ENCODE measurements at places on chromosomes 2 and 18. TPM values are rescaled to one million over a fixed set of nuclear protein-coding genes. Genes with fewer than 3 reads are reported as not detected.

DNA sequence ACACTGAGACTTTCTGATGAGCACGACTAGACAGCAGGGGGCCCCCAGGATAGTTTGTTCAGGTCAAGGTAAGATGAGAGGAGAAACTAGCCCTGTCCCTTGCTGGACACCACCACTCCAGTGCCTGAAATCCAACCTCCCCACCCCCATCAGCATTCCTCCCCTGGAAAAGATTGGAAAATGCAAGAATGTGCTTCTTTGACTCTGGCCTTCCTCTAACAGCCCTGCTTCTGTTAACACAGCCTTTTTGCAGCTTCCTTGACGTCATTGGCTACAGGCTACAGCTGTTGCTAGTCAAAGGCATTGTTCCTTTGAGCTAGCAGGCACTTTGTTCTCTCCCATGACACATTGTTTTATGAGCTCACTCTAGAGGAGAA is 20.1 kb upstream of the LTBP1 start:
- no peak overlapping the region for H3K27ac ChIP-seq
- no peaks in the 10 kb centered on the region for H3K4me1 ChIP-seq
- H3K36me3 ChIP-seq, result no peaks in the 10 kb centered on the region

DNA sequence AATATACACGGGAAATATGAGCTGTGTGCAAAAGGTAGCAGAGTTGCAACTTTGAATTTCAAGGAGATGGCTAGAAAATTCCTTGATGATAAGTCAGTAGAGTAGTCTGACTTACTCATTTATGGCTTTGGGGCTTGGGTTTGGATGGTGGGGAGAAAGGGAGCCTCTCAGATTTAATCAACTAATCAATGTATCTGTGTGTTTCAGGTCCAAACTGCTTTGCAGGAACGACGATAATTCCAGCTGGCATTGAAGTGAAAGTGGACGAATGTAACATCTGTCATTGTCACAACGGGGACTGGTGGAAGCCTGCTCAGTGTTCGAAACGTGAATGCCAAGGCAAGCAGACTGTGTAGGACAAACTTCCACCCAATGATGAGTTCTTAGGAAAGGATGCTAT is 164.6 kb downstream of the VWC2L start:
- no peak overlapping the region for H3K4me3 ChIP-seq
- no peak overlapping the region for H3K27ac ChIP-seq
- DNase-seq, result no peak
- H3K4me1 ChIP-seq, result no peaks in the 10 kb centered on the region
- no peaks in the 10 kb centered on the region for H3K36me3 ChIP-seq

GRCh38 chr2:26809876-26810577 is 24.2 kb downstream of the CENPA start:
- no peak overlapping the region for H3K27ac ChIP-seq
- DNase-seq, result no peak
- peaks cover 21% of the 10 kb centered on the region for H3K27me3 ChIP-seq
- H3K4me1 ChIP-seq, result no peaks in the 10 kb centered on the region
- no peak overlapping the region for H3K4me3 ChIP-seq

DNA sequence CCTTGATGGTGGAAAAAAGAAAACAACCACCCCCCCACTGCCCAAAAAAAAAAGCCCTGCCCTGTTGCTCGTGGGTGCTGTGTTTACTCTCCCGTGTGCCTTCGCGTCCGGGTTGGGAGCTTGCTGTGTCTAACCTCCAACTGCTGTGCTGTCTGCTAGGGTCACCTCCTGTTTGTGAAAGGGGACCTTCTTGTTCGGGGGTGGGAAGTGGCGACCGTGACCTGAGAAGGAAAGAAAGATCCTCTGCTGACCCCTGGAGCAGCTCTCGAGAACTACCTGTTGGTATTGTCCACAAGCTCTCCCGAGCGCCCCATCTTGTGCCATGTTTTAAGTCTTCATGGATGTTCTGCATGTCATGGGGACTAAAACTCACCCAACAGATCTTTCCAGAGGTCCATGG is 28.0 kb downstream of the MAL start:
- no peaks in the 10 kb centered on the region for H3K36me3 ChIP-seq
- no peaks in the 10 kb centered on the region for H3K4me1 ChIP-seq
- no peak overlapping the region for H3K27ac ChIP-seq
- peak; percentile 10 for DNase-seq
- peaks cover 50% of the 10 kb centered on the region for H3K27me3 ChIP-seq

- H3K27me3 ChIP-seq, result no peaks in the 10 kb centered on the region
- no peak for DNase-seq
- H3K4me3 ChIP-seq, result no peak overlapping the region
- no peaks in the 10 kb centered on the region for H3K36me3 ChIP-seq
Measured at GRCh38 chr2:99636144-99637034, 146.6 kb upstream of the REV1 start.

DNA sequence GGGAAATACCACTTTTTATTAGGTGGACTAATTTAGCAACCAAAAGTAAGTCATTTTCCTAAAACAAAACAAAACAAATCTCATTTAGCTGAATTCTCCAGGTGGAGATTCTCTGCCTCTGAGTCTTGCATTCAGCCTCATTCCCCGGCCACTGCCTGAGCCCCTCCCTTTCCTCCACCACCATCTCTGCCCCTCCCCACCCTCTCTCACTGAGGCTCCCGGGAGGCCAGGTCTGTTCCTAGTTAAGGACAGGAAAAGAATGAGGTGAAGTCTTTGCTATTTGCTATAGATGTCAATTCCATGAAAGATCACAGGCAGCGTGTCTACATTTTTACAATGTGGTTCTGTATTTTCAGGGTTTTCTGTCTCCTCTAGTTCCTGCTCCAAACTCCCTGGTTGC is 83.0 kb upstream of the SOX11 start:
- H3K36me3 ChIP-seq, result no peaks in the 10 kb centered on the region
- H3K4me3 ChIP-seq, result no peak overlapping the region
- no peaks in the 10 kb centered on the region for H3K27me3 ChIP-seq
- DNase-seq, result no peak
- H3K27ac ChIP-seq, result no peak overlapping the region
- H3K4me1 ChIP-seq, result no peaks in the 10 kb centered on the region

DNA sequence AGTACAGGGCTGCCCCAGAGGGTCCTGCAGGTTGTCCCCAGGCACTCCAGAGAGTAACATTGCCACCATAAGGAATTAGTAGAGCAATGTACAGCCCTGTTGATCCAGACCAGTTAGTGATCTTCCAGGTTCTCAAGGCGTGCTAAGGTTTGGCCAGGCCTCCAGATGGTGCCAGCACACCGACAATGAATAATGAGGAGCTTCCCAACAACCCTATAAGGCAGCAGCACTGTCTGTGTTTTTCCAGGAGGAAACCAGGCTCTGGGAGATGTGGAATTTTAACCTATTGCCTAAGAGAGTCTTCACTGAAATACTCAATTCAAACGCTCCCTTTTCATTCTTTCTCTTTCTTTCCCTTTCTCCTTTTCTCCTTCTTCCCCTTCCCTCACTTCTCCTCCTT is 122.1 kb downstream of the MGAT5 start:
- H3K27ac ChIP-seq, result no peak overlapping the region
- H3K36me3 ChIP-seq, result peaks cover 6% of the 10 kb centered on the region
- peak; percentile 52 for DNase-seq
- no peak overlapping the region for H3K4me3 ChIP-seq
- H3K4me1 ChIP-seq, result peaks cover 34% of the 10 kb centered on the region

- DNase-seq, result no peak
- no peaks in the 10 kb centered on the region for H3K36me3 ChIP-seq
- H3K4me1 ChIP-seq, result peaks cover 15% of the 10 kb centered on the region
Measured at GRCh38 chr2:149028377-149028776, 10.1 kb upstream of the LYPD6B start.

DNA sequence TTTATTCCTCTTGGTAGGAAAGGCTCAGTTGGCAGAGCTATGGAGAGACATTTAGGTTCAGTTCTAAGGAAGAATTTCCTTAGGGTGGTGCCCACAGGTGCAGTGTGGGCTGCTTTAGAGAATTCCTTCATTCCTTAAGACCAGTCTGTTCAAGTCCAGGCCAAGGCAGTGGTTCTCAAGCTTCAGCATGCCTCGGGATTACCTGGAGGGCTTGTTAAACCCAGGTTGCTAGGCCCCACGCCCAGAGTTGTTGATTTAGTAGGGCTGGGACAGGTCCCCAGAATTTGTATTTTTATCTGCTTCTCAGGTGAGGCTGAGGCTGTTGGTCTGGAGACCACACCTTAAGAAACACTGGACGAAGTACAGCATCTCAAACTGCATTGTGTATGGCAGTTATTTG is 68.9 kb downstream of the CERS6 start:
- H3K36me3 ChIP-seq, result no peaks in the 10 kb centered on the region
- peak overlapping the region; percentile 51 for H3K27ac ChIP-seq
- peak; percentile 47 for DNase-seq
- H3K27me3 ChIP-seq, result no peaks in the 10 kb centered on the region
- H3K4me1 ChIP-seq, result peaks cover 61% of the 10 kb centered on the region

GRCh38 chr2:128867936-128868636 is 549.4 kb upstream of the HS6ST1 start:
- no peaks in the 10 kb centered on the region for H3K27me3 ChIP-seq
- no peaks in the 10 kb centered on the region for H3K4me1 ChIP-seq
- no peak overlapping the region for H3K4me3 ChIP-seq
- no peaks in the 10 kb centered on the region for H3K36me3 ChIP-seq
- H3K27ac ChIP-seq, result no peak overlapping the region

- H3K36me3 ChIP-seq, result no peaks in the 10 kb centered on the region
- H3K27ac ChIP-seq, result no peak overlapping the region
- H3K4me3 ChIP-seq, result no peak overlapping the region
Measured at GRCh38 chr2:184730288-184730687, 132.0 kb downstream of the ZNF804A start.

GRCh38 chr2:184938221-184938985 is 340.1 kb downstream of the ZNF804A start:
- H3K36me3 ChIP-seq, result no peaks in the 10 kb centered on the region
- DNase-seq, result no peak
- no peaks in the 10 kb centered on the region for H3K27me3 ChIP-seq
- H3K4me3 ChIP-seq, result no peak overlapping the region

GRCh38 chr2:126981476-126981875 is 82.8 kb downstream of the TEX51 start:
- H3K36me3 ChIP-seq, result no peaks in the 10 kb centered on the region
- H3K27ac ChIP-seq, result no peak overlapping the region
- no peaks in the 10 kb centered on the region for H3K4me1 ChIP-seq
- DNase-seq, result peak; percentile 48
- H3K27me3 ChIP-seq, result peaks cover 10% of the 10 kb centered on the region

GRCh38 chr2:164510895-164511294 is 110.4 kb downstream of the GRB14 start:
- H3K36me3 ChIP-seq, result no peaks in the 10 kb centered on the region
- H3K27ac ChIP-seq, result no peak overlapping the region
- DNase-seq, result no peak

GRCh38 chr2:113992090-113992489 is 102.2 kb downstream of the ACTR3 start:
- H3K4me1 ChIP-seq, result no peaks in the 10 kb centered on the region
- H3K36me3 ChIP-seq, result no peaks in the 10 kb centered on the region
- H3K27me3 ChIP-seq, result no peaks in the 10 kb centered on the region
- H3K4me3 ChIP-seq, result no peak overlapping the region
- DNase-seq, result no peak

DNA sequence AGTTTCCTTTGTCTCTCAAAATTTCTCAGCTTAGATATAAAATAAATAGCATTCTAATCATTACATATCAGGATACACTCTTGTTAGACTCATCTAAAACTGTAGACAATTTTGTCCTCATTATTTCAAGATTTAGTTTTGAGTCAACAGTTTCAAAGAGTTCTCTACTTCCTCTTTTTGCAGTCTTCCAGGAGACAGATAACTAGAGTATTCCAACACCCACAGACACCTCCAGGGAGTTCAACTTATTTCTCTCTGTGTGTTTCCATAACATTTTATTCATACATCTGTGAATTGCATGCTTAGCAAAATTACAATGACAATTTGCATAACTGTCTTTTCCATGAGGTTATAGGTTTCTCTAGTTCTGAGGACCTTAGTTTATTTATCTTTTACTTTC is 166.6 kb upstream of the HNMT start:
- H3K27ac ChIP-seq, result no peak overlapping the region
- no peaks in the 10 kb centered on the region for H3K27me3 ChIP-seq
- no peaks in the 10 kb centered on the region for H3K36me3 ChIP-seq
- no peak overlapping the region for H3K4me3 ChIP-seq
- H3K4me1 ChIP-seq, result no peaks in the 10 kb centered on the region

DNA sequence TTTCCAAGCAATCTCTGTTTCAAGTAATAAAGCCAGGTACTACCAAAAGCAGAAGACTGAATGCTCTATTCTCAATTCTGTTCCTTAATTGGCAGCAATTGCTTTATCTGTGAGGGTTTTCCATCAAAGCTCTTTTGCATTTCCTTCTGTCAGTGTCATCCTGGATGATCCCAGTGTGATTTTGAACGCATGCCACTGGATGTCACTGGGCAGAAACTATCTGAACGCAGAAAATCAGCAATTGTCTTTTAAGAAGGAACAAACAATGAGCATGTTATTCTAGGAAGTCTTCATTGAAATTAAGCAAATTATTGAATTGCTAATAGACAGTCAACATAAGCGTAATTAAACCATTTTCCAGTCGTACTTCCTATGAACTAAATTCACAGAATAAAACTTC is 259.0 kb upstream of the REG3G start:
- no peaks in the 10 kb centered on the region for H3K36me3 ChIP-seq
- DNase-seq, result no peak
- no peak overlapping the region for H3K4me3 ChIP-seq

GRCh38 chr2:30234180-30234971 is 3.0 kb downstream of the LBH start:
- H3K4me1 ChIP-seq, result peaks cover 16% of the 10 kb centered on the region
- no peak overlapping the region for H3K27ac ChIP-seq
- H3K27me3 ChIP-seq, result no peaks in the 10 kb centered on the region
- peaks cover 6% of the 10 kb centered on the region for H3K36me3 ChIP-seq
- DNase-seq, result peak; percentile 84

GRCh38 chr2:207227062-207227748 is 61.5 kb upstream of the KLF7 start:
- no peak overlapping the region for H3K4me3 ChIP-seq
- H3K4me1 ChIP-seq, result peaks cover 10% of the 10 kb centered on the region
- no peaks in the 10 kb centered on the region for H3K27me3 ChIP-seq
- H3K27ac ChIP-seq, result no peak overlapping the region
- H3K36me3 ChIP-seq, result no peaks in the 10 kb centered on the region
- DNase-seq, result no peak

Gene ALK
- total RNA-seq, result not detected

Gene GPR35
- 0.81 TPM for total RNA-seq

Gene TLX2
- not detected for total RNA-seq

Gene ANKRD62
- total RNA-seq, result not detected

Gene MYCN
- not detected for total RNA-seq

Gene DSG1
- not detected for total RNA-seq

Gene UGT1A9
- not detected for total RNA-seq

Gene ACADL
- total RNA-seq, result not detected
